ENCODE measurements at places on chromosomes 2 and 18.

- DNase-seq, result no peak
These were observed 173.3 kb upstream of the ZFP36L2 start for GRCh38 chr2:43399515-43400264.

GRCh38 chr2:37705191-37705590 lies 33.7 kb upstream of the CDC42EP3 start:
- DNase-seq, result no peak

DNA sequence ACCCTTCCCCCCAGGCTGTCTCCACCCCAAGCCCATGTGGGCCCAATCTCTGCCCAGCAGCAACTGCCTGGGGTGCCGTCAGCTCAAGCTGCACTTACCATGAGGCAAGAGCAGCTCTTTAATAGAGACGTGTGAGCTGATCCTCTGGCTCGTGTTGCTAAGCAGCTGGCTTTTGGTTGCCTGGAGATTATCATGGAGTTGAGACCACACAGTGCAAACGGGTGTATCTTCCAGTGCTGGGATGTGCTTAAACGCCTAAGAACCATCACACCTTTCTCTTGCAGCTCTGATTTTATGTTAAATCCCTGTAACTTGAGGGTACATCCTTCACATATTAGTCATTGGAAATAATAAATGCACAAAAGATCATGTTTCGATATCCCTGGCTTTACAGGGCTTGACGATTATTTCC lies 271.1 kb downstream of the PRKCE start:
- no peak for DNase-seq

- DNase-seq, result no peak
These were observed 14.5 kb upstream of the ZBTB14 start for GRCh38 chr18:5309888-5310470.

GRCh38 chr18:48544661-48545415 lies 6.0 kb downstream of the CTIF start:
- no peak for DNase-seq

DNA sequence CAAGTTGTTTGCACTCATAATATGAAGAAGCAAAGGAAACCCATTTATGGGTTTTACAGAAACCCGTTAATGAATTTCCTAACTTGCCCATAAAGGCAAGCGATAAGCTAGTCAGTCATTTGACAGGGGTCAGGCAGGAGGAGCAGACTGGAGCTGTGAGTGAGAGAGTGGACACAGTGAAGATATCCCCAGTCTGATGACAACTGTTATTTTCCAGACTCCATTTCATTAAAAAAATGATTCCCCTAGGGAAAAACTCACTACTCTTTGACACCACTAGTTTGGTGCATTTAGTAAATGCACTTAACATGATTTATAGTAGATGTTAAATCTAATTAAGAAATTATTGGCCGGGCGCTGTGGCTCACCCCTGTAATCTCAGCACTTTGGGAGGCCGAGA lies 80.8 kb downstream of the TGIF1 start:
- DNase-seq, result no peak

DNA sequence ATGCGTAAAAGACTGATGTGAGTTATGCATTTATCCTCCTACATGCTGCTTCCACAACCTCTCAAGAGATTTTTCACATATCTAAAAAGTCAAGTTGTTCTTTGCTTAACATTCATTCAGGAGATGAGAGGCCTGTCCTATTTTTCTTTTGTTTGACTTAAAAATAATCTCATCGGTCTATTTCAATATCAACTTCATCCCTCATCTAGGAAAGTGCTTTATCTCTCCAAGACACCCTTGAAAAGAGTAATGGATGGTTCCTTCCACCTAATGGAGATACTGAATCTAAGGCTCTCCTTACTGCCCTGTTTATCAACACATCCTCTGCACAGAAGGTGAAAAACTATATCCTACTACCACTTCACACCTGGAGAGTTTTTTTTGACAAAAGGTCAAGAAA lies 2.4 kb downstream of the NFE2L2 start:
- no peak for DNase-seq

GRCh38 chr2:165572151-165572550 lies 102.7 kb downstream of the CSRNP3 start:
- DNase-seq, result no peak

DNA sequence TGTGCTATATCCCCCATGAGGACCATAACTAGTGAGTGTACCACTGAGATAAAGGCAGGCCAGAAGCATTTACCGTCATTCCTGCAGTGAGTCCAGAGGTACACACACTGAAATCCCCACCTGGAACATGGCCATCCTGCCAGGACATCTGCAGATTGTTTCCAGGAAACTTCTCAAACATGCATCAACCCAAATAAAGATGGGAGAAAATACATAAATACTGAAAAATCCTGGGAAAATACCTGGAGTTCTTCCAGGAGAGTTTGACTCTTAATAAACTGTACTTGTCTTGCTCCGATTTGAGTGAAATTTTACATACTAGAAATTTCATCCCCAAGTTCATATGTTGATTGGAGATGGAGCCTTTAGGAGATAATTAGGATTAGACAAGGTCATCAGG lies 388.1 kb upstream of the KLHL29 start:
- DNase-seq, result no peak

DNA sequence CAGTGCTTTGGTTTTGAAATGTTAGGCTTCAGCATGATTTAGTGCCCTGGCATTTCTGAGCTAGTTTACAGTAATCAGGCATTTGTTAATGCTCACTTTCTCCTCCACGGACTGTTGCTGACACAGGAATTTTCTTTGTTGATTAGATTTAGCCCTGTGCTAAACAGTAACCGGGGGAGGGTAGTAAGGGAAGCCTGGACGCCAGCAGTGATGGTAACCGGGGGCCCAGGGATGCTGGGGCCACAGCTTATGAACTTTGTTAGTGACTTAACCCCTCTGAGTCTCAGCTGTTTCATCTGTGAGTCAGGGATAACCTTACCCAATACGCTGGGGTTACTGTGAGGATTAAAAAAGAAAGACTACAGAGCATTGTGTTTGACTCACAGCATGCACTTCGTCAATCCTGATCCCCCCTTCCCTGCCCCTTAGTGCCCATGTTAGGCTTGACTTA lies 33.5 kb downstream of the KLHL29 start:
- peak; percentile 38 for DNase-seq

DNA sequence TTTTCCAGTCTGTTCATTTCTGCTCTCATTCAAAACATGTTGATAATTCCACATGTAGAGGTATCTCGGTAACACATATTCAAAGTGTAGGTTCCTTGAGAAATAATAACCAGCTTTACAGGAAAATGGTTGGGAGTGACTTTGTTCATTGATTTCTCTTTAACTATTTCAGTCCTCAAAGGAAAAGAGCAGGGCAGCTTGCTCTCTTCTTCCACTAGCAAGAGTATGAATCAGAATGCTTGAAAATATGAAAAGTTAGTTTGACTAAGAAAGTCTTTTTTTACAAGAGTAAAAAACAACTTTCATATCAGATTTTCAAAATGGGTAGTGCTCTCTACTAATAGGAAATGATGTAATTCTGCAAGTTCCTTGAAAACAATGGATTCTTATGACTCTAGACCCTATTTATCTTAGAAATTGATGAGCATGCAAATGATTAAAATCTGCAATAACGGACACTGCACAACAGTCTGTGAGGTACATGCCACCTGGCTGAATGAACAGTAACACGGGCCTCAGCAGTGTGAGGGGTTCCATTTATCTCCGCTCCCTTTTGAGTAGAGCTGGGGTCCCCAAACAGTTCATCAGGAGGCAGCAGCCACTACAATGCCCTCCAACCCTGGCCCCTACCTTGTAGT lies 65.6 kb downstream of the IRS1 start:
- DNase-seq, result no peak

DNA sequence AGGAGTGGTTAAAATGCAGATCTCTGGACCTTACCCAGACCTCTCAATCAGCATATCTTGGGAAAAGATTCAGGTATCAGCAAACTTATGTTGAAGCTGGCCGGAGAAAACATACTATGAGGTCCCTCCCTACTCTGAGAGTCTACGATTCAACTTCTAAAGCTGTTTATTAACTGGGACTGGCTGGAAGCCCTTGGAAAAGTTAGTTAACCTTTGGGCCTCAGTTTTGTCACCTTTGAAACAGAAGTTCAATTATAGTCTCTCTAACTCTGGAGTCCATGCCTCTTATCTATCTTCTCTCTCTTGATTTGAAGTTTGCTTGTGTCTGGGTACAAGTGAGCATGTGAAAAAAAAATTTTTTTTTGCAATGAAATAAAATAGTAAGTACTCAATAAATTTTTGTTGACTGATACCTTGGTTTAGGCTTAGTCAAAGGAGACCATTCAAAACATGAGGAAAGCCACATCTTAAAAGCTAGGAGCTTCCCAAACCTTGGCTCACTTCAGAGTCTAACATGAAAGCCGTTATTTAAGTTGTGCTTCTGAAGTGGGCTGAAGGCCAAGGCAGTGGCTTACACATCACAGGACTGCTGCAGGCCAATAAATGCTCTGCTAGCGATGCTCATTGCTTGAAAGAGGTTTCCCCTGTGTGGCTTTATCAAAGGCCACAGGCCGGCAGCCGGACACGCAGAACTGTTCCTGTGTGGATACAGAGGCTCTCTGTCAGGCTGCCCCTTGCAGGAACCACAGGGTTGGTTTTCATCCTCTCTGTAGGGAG lies 110.6 kb upstream of the FAM136A start:
- no peak for DNase-seq

GRCh38 chr2:219912491-219912921 lies 285.1 kb downstream of the SLC4A3 start:
- DNase-seq, result peak; percentile 83

- DNase-seq, result no peak
These were observed 71.2 kb downstream of the CTAGE1 start for GRCh38 chr18:22346401-22346952.

GRCh38 chr2:195368249-195369217 lies 288.5 kb upstream of the SLC39A10 start:
- DNase-seq, result no peak

- peak; percentile 56 for DNase-seq
These were observed 137.6 kb upstream of the ID2 start for GRCh38 chr2:8544171-8544785.

- DNase-seq, result no peak
These were observed 12.0 kb downstream of the ATP6V1B1 start for GRCh38 chr2:70947556-70948184.

DNA sequence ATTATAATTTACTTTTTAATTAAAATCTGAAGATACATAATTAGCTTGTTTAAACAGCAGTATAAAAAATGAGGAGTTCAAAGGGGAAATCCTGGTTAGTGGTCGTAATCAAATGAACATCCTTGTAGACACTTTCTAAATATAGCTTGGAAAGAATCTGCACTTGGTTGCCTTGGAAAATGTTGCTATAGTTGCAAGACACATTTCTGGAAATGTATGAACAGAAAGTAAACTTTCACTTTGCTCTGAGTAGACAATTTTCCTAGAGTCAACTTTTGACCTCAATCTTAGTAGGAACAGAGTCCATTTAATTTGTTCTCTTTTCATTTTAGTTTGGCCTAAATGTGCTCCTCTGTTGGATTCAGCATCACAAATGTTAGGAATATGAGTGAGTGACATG lies 38.3 kb downstream of the GCA start:
- DNase-seq, result no peak

GRCh38 chr2:99593692-99594427 lies 104.0 kb upstream of the REV1 start:
- DNase-seq, result no peak

DNA sequence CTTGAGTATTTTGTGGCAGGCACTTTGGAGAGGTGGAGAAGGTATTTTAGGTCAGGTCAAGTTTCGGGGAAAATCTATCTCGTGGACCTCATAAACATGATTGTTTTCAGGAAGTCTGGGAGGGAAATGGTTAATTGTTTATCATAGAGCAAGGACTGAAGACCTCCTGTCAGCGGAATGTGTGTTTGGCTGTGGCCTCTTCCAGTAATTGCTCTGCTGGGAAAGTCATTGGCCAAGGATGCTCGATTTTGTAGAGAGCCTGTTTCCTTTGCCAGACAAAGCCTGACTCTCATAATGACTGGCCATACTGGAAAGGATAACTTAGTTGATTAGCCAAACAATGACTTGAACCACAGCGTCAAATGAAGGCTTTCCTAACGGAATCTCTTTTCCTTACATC lies 30.0 kb downstream of the IL1R2 start:
- no peak for DNase-seq

DNA sequence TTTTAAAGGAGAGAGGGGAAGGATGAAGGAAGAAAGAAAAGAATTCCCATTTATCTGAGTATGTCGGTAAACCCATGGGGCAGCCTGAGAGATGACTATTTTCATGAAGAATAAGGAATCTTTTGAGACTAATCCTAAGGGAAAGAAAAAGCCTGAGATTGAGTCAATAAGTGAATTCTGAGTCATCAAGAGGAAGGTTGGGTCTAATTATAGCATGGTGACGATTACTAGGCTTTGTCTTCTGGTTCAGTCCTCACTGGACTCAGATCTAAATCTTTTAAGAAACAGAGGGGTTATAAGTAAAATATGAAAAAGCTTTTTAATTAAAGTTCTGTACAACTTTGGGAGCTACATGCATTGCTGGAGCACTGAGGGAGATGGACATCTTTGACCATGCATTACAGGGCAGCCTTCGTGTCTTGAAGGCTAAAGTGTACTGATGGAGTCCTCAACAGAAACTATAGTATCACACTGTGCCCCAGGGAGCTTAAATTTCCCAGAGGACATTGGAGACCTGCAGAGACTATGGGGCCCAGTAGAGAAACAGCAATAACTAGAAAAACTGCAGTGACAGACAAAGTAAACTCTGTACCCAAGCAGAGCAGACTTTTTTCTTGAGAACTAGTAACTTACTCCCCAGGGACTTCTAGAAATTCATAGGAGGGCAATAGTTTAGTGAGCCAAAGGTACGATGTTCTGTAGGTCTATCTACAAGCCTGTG lies 260.9 kb downstream of the RAD51AP2 start:
- no peak for DNase-seq

- no peak for DNase-seq
These were observed 826.0 kb downstream of the PLCL1 start for GRCh38 chr2:198630384-198630783.

- DNase-seq, result peak; percentile 46
These were observed 171.6 kb downstream of the ANAPC1 start for GRCh38 chr2:111712361-111712760.

DNA sequence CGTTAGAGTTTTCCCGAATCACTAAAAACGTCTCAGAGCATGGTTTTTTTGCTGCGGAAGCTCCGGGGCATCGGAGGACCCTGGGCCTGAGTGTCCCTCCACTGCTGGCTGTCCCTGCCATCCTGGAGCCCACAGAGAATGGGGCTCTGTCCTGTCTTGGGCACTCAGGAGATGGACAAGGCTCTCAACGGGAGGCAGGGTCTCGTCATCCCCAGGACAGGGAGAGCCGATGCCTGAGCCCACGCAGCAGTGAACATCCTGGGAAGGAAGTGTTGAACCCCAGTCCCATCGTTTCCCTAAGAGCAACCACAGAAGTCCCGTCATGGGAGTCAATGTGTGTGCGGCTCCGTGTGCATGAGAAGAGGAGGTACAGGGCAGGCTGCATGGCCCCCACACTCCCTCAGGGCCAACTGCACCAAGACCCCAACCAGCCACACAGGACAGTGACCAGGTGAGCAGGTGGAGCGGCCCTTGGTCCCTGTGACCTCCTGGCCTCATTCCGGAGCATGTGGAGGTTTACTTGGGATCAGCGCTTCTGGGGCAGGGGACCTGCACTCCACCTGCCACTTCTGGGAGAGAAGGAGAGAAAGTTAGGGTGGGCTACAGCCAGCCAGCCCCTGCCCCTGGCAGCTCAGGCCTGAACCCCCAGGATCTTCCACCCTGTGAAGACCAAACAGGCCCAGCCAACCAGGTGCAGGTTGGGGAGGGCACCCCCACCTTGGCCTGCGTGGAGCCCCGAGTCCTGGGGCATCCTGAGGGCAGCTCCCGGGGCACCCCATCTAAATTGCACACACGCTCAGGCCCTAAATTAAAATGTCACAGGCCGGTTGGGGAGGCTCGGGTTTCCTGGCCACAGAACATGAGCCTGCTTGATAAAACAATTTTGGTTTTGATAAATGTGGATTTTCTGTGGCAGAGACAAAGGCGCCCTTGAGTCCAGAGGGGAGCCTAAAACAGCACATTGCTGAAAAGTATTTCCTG lies 3.1 kb upstream of the SNED1 start:
- peak; percentile 62 for DNase-seq

Measured in left forelimb (tissue), 1 donor.